ENCODE measurements at places on chromosomes 6 and 20. TPM values are rescaled to one million over a fixed set of nuclear protein-coding genes. Genes with fewer than 3 reads are reported as not detected.

GRCh38 chr6:61980622-61981021 lies 305.4 kb downstream of the KHDRBS2 start:
- DNase-seq: no peak

- DNase-seq: no peak
Observed at GRCh38 chr6:90575267-90575666, 11.6 kb downstream of the MAP3K7 start.

DNA sequence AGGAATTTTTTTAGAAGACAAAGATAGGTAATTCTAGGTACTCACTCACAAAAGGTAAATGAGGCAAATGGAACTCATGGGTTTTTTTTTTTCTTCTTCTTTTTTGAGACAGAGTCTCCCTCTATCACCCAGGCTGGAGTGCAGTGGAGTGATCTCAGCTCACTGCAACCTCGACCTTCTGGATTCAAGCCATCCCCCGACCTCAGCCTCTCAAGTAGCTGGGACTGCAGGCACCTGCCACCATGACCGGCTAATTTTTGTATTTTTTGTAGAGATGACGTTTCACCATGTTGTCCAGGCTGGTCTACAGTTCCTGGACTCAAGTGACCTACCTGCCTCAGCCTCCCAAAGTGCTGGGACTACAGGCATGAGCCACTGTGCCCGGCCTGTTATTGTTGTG lies 126.1 kb downstream of the LRRC1 start:
- no peak for DNase-seq

DNA sequence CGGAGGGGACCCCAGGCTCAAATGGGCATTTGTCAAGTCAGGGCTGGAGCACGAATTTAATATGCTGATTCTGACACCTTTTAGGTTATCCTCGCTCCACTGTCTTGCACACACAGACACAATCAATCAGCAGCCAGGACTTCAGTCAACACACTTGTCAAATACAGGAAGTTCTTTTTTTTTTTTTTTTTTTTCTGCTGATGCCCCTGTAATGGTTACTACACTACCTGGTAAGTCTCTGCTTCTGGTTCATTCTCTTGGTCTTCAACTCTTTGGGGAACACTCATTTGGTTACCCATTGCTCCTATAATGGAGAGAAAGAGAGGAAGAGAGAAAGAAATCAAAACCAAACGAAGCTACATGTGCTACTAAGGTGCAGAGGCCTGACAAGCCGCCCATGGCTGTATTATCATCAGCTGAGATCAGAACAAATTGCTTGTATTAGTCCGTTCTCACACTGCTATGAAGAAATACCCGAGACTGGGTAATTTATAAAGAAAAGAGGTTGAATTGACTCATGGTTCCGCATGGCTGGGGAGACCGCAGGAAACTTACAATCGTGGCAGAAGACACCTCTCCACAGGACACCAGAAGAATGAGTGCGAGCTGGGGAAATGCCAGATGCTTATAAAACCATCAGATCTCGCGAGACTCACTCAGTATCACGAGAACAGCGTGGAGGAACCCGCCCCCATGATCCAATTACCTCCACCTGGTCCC lies 11.8 kb downstream of the BCAS1 start:
- DNase-seq: no peak

DNA sequence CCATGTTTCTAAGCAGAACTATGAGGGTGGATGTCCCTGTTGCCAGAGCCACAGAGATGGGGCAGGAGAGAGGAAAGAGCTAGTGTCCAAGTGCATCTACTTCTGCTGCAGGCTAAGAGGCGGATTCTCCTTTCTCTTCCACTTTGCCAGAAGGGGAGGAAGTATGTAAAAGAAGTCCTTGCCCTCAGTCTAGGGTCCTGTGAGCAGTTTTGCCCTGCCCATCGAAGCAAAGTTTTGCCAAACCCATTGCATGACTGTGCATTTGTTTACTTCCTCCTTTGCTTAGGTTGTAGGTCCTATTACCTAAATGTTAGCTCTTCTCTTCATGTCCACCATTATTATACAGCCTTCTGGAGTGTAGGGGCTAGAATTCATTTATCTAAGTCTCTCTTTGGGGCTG lies 106.2 kb upstream of the ARMC2 start:
- DNase-seq: no peak

DNA sequence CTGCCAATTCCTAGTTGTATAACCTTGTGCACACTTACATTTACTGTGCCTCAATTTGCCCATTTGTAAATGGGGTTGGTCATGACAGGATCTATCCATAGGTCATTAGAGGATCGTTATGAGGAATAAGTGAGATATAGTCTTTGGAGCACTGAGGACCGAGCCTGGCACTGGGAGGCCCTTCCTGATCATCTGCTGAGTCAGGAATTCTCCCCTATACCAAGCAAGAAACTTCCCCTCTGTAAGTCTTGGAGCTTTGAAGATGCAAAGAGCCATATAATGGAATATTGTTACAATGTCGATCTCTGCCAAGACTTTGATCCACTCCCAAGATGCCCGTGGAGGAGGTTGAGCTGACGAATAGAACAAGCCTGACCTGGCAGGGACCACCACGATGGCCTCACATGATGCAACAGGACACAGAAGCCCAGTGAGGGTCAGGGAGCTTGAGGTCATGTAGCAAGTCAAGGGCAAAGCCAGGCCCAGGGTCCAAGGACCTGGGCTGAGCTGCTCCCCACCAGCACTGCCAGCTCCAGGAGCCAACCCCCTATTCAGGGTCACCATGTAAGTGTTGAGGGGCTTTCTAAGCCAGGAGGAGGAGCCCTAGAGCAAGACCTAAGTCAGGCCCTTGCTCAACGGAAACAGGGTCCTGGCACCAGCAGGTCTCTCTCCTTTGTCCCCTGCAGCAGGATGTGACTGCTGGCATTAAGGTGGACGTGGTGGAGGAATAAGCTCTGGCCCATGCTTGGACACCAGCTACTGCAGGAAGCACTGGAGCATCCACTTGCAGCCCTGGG lies 16.7 kb downstream of the PDRG1 start:
- DNase-seq: no peak

- no peak for DNase-seq
Observed at GRCh38 chr20:5882166-5882565, 68.2 kb downstream of the TRMT6 start.

DNA sequence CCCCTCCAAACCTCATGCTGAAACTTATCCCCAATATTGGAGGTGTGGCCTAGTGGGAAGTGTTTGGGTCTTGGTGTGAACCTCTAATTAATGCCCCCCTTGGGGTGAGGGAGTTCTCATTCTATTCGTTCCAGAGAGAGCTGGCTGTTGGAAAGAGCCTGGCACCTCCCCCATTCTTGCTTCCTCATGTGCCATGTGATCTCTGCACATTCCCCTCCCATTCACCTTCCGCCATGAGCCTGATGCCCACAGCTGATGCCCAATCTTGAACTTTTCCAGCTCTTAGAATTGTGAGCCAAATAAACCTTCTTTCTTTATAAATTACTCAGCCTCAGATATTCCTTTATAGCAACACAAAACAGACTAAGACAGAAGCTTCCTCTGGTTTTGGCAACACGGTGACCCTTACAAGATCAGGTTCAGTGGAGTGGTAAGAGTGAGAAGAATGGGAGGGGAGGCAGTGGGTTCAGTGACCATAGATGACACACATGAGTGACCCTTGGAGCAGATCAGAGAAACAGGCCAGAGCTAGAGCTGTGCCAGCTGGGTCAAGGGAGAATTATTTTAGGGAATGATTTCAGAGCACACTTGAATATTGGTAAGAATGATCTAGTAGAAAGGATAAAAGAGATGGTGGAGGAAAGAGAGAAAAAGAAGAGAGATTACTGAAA lies 176.4 kb downstream of the LY86 start:
- no peak for DNase-seq

DNA sequence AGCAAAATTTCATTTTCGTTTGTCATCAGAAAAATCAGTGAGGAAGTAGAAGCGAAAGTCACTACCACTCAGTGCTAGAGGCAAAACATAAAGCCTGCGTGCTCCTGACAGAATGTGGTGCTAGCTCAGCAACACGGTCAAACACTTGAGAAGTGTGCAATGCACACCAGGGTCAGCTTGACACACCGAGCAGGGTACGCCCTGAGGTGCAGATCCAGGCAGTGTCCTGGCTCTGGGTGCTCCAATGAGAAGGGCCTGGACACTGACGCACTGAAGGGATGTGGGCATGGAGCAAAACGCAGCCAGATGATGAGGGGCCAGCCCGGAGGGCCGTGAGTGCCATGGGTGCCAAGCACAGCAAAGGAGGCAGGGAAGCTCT lies 5.9 kb downstream of the RNASET2 start:
- no peak for DNase-seq

GRCh38 chr20:41476013-41476441 lies 109.4 kb upstream of the EMILIN3 start:
- DNase-seq: peak; percentile 60

DNA sequence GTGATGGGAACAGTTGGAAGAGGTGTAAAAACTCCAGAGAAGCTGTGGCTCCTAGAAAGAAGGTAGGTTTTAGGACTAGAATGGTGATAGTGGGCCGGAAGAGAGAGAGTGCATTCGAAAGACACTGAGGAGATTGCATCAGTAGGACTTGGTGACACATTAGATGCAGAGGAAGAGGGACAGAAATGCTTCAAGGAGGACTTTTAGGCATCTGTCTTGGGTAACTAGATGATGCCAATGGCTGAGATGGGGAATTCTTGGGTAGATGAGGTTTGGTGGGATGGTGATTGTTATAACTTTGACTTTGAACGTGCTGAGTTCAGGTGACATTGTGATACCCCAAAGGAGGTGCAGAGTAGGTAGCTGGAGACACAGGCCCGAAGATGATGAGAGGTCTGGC lies 196.5 kb downstream of the GMPR start:
- no peak for DNase-seq

The ATP9A gene
- 18.7 TPM for total RNA-seq

The C6orf58 gene
- total RNA-seq: not detected

The PACRG gene
- not detected for total RNA-seq

The SRSF12 gene
- not detected for total RNA-seq

The SAMD10 gene
- total RNA-seq: 1.6 TPM

Data from RPMI7951 (cell line).